Activated CD8-positive, alpha-beta memory T cell treated with anti-CD3 and anti-CD28 coated beads for 24 hours (primary cell): ENCODE measurements at places on chromosomes 2 and 18.

- DNase-seq, result no peak
These were observed 10.6 kb upstream of the ZNF516 start for GRCh38 chr18:76505614-76506013.

DNA sequence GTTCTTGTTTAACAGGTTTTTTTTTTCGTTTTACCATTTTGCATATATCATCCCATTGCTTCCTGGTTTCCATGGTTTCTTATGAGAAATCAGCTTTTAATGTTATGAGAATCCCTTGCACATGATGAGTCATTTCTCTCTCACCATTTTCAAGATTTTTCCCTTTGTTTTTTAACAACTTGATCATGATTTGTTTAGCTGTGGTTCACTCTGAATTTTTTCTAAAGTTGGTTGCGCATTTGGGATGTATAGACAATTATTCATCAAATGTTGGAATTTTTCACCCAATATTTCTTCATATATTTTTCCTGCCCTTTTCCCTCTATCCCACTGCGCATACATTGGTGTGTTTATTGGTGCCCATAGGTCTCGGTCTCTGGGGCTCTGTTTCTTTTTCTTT is 42.4 kb upstream of the BIN1 start:
- DNase-seq, result no peak

DNA sequence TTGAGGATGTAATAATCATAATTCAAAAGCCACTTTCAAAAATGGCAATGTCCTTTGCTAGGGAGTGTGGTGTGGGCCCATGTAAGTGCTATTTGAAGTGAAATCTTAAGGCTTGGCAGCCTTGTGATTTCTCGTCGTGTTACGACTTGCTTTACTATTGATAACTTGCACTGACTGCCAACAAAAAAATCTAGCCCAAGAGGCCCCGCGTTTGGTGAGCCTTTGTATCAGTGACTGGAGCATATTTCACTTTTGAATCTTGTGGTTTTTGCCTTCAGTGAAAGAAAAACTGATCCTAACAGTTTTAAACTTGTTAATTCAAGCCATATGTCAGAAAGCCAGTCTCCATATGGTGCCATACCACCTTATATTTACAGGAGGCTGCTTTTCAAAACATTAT is 248.0 kb downstream of the TMEM182 start:
- DNase-seq, result no peak

GRCh38 chr2:159863526-159864160 is 65.6 kb upstream of the CD302 start:
- no peak for DNase-seq

DNA sequence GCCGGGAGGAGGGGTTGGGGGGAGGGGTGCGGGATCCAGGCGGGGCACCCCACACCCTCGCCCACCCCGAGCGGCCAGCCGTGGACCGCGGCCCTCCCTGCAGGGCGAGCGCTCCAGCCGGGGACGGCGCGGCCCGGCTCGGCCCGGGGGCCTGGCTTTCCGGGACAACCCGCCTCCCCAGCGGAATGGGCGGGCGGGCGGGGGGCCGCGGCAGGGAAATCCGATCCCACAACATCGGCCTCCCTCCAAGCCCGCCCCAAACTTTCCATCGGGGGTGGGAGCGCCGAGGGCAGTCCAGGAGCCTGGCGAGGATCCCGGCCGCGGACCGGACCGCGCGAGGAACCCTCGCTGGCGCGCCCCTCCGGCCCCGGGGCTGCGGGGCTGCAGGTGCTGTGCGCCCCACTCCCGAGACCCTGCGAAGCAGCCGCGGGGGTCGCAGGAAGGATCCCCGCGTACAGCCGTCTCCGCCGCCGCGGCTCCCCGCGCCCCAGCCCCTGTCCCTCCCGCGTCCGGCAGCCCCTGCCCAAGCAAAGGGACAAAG is 529 bp downstream of the SEMA4C start:
- DNase-seq, result no peak

- no peak for DNase-seq
These were observed 49.9 kb downstream of the RAB27B start for GRCh38 chr18:54878159-54878622.
